BE2C (cell line): ENCODE measurements at places on chromosomes 12 and 14.

DNA sequence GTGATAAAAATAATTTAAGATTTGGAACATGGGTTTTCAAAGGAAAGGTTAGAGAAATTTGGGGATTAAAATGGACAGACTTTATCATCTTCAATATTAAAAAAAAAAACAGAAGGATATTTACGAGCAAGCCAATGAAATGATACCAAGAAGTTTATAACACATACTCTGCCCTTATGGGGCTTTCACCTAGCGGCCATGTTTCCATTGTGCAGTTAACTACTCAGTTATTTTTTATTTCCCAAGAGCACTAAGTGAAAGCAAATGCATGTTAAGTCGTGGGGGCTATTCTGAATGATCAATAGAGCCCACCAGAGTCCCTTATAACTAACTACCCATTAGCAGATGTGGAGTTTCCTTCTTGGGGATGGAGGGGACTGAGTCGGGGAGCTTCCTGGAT is 53.9 kb downstream of the ETV6 start:
- no peak for DNase-seq

GRCh38 chr12:40615590-40615989 is 76.6 kb upstream of the CNTN1 start:
- DNase-seq: no peak

- no peak for DNase-seq
These were observed 23.4 kb upstream of the ATXN7L3B start for GRCh38 chr12:74514098-74514872.

GRCh38 chr12:43273467-43273866 is 278.5 kb downstream of the ADAMTS20 start:
- no peak for DNase-seq

- DNase-seq: no peak
These were observed 56.5 kb downstream of the SUSD6 start for GRCh38 chr14:69667938-69668335.

DNA sequence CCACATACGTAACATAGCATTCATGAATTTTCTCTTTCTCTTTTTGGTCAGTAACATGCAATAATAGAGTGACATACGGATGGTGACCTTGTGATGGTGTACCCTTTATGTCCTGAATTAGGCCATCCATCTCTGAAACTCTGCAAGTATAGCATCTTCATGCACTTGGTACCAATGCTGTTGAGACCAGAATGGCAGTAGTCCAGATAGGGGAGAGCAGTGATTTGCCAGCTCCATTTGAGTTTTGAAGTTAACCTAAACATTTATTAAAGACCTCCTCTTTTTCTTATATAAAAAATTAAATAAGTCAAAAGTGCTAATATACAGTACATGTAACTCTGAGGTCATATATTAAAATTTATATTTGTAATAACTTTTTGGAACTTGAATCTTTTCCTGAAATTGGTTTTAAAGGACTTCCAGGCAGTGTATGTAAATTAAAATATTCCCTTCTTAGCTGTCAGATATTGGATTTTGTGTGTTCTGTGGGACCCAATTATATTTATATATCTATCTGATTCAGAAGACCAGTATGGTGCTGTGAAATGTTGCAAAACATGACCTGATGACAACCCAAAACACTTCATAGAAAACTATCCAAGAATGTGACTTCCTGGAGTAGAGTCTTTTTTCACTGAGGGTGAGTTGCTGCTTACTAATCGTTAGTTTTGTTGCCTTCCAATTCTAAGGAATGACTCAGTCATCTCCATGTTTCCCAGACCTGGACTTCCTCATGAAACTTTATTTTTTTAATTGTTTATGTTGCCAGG is 3.5 kb downstream of the ELK3 start:
- DNase-seq: no peak
